ENCODE measurements at places on chromosomes 12 and 14.

DNA sequence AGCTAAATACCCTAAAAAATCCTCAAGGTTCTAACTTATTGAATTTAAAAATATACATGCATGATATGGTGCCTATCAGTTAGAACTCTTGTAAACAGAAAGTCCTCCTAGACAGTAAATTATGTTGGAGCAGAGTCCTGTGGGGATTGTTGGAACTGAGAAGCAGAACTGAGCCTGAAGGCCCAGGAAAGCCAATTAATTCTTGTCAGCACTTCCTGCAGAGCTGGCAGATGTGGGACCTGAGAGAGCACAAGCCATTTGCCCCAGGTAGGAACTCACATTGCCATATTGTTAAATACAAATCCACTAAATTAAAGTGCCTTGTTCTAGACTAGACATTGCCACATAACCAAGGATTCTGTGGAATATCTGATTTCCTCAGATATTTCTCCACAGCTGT, 117.1 kb downstream of the RTN1 start:
- no peak for DNase-seq

DNA sequence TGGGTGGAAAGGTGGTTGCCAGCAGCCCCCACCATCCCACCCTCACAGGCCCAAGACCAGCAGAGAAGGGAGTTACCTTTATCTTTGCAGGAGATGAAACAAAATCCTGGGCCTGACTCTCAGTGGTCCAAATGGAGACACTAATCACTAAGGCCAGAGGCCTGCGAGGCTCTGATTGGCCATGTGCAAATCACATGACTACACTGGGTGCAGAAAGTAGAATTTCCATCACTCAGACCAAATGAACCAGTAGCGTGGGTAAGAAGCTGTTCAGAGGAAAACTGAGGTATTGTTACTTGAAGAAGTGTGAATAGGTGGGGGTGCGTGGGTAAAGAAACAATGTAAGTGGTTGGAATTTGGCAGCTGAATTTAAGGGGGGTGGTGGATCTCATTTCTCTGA, 20.2 kb upstream of the PPP1CC start:
- DNase-seq = no peak

- no peak for DNase-seq
These were observed 92.2 kb upstream of the DAAM1 start for GRCh38 chr14:59096303-59096702.

GRCh38 chr12:56061982-56062381, 18.0 kb upstream of the ERBB3 start:
- DNase-seq = no peak

DNA sequence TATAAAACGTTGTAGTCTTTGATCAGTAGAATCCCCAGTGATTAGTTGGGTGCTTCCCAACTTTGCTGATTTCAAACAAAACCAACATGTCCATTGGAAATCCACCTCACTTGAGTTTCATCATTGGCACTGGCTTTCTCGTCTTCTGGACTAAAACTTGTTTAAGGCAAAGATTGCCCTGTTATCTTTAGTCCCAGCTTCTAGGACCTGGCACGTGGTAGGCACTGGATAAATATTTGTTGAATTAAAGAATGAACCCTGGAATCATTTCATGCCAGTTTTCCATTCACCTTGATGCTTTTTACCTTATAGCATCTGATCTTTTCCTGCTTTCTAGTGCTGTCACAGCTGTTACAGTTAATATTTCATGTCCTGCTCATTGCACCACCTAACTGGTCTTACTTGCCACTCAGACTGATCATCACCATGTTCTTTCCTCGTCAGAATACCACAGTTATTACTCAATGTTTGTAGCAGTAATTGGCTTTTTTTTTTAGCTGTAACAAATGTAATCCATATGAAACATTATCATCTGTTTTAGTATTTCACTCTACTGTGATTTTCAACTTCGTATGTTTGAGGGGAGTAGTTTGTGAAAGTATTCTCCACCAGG, 7.3 kb upstream of the C12orf50 start:
- DNase-seq = no peak

Measured in smooth muscle cell of the brain vasculature (primary cell).